ENCODE measurements at places on chromosomes 2 and 18. TPM values are rescaled to one million over a fixed set of nuclear protein-coding genes. Genes with fewer than 3 reads are reported as not detected.

Gene ALPG
- not detected for total RNA-seq

Gene IL36B
- not detected for total RNA-seq

GRCh38 chr2:1978706-1979105, 234.4 kb upstream of the PXDN start:
- DNase-seq = no peak
- no peak overlapping the region for H3K27ac ChIP-seq
- H3K36me3 ChIP-seq = no peaks in the 10 kb centered on the region
- H3K4me1 ChIP-seq = no peaks in the 10 kb centered on the region
- H3K4me3 ChIP-seq = no peak overlapping the region
- H3K27me3 ChIP-seq = no peaks in the 10 kb centered on the region

GRCh38 chr18:9614401-9615279, at the start of gene PPP4R1:
PPP4R1 (minus strand) TSS chr18:9614559; CDS start chr18:9614484, 75 bp downstream.
- no peaks in the 10 kb centered on the region for H3K27me3 ChIP-seq
- peak within 1 kb of the TSS; percentile 99 for H3K27ac ChIP-seq
- peaks cover 16% of the 10 kb centered on the region for H3K4me1 ChIP-seq
- peak within 1 kb of the TSS; percentile 81 for H3K4me3 ChIP-seq

DNA sequence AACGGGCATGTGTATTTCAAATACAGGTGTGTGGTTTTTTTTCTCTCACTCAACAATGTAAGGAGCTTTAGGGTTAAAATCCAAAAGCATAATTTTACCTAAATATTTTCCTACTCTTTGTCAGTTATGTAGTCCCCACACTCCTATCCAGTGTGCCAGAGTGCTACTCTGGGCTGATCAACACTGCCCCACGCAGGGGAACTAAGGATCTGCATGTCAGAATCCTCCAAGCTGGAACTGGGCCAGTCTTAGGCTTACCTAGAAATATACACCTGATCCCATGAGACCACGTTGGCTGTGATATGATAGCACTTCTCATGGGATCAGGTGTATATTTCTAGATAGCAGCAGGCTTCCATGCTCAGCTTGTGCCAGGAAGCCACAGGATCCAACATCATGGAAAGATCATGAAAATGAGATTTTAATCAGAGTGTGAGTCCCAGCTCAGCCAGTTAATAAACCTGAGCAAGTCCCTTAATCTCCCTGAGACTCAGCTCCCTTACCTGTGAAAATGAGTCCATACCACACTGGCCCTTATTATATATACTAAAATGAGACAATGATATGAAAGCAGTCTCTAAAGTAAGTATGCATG, 29.7 kb downstream of the CCDC141 start:
- no peaks in the 10 kb centered on the region for H3K27me3 ChIP-seq
- no peak overlapping the region for H3K4me3 ChIP-seq
- H3K27ac ChIP-seq = no peak overlapping the region
- DNase-seq = no peak
- no peaks in the 10 kb centered on the region for H3K36me3 ChIP-seq

- H3K27me3 ChIP-seq = no peaks in the 10 kb centered on the region
- no peak overlapping the region for H3K27ac ChIP-seq
- H3K4me1 ChIP-seq = peaks cover 5% of the 10 kb centered on the region
- H3K36me3 ChIP-seq = no peaks in the 10 kb centered on the region
- no peak overlapping the region for H3K4me3 ChIP-seq
Measured at GRCh38 chr18:2589345-2590068, 18.1 kb downstream of the NDC80 start.

GRCh38 chr2:25226827-25227226, 58.4 kb upstream of the POMC start:
- H3K4me3 ChIP-seq = no peak overlapping the region
- DNase-seq = no peak
- no peaks in the 10 kb centered on the region for H3K27me3 ChIP-seq
- peaks cover 4% of the 10 kb centered on the region for H3K36me3 ChIP-seq
- H3K4me1 ChIP-seq = peaks cover 10% of the 10 kb centered on the region
- H3K27ac ChIP-seq = no peak overlapping the region

Gene SLC4A3
- total RNA-seq = 1.1 TPM

DNA sequence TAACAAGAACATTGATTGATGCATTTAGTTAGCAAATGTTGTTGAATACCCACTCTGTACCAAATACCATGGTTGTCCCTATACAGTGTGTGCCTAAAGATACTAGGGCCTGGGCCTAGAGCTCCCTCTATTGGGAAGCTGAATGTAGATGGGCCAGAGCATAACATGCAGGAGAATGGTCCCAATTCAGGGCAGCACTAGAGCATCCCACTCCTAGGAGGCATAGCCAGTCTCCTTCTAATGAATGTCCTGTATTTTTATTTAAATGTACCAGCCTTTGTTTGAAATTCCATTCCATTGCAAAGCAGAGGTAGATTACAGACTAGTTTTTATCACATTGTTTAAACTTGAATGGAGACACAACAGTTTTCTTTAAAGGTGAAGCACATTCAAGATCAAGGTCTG, 90.6 kb downstream of the FEZ2 start:
- H3K36me3 ChIP-seq = peaks cover 39% of the 10 kb centered on the region
- H3K27me3 ChIP-seq = no peaks in the 10 kb centered on the region
- H3K4me1 ChIP-seq = peaks cover 2% of the 10 kb centered on the region

DNA sequence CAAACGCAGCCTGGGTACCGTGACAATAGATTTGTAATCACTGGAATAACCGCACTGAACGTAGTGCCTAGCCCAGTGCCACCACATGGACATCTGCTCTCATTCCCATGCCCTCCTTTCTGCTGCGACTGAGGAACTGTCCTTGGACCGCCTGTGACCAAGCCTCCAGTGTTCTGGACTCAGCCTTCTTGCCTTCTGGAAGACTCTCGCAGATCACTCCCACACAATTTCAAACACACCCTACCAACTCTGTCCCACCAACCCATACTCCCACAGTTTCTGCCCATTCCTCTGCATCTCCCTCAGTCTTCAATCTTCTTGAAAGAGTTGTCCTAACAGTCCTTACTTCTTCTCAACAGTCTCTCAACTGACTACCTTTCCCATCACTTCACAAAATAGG, 2.1 kb downstream of the RNF149 start:
- peak overlapping the region; percentile 86 for H3K4me3 ChIP-seq
- H3K36me3 ChIP-seq = no peaks in the 10 kb centered on the region
- H3K27ac ChIP-seq = no peak overlapping the region
- DNase-seq = no peak
- no peaks in the 10 kb centered on the region for H3K27me3 ChIP-seq

GRCh38 chr2:191699341-191699945, 21.5 kb downstream of the NABP1 start:
- no peaks in the 10 kb centered on the region for H3K36me3 ChIP-seq
- H3K27ac ChIP-seq = no peak overlapping the region
- no peak for DNase-seq
- H3K27me3 ChIP-seq = no peaks in the 10 kb centered on the region

GRCh38 chr2:224927646-224928173, 114.6 kb downstream of the DOCK10 start:
- H3K4me3 ChIP-seq = no peak overlapping the region
- peak overlapping the region; percentile 62 for H3K27ac ChIP-seq
- peaks cover 16% of the 10 kb centered on the region for H3K4me1 ChIP-seq
- H3K27me3 ChIP-seq = no peaks in the 10 kb centered on the region

GRCh38 chr18:10971717-10972116, 177.7 kb downstream of the PIEZO2 start:
- H3K4me3 ChIP-seq = no peak overlapping the region
- no peaks in the 10 kb centered on the region for H3K27me3 ChIP-seq
- no peak overlapping the region for H3K27ac ChIP-seq
- DNase-seq = no peak
- H3K4me1 ChIP-seq = peaks cover 1% of the 10 kb centered on the region

- no peak for DNase-seq
- H3K36me3 ChIP-seq = no peaks in the 10 kb centered on the region
- H3K4me1 ChIP-seq = no peaks in the 10 kb centered on the region
- H3K4me3 ChIP-seq = no peak overlapping the region
Measured at GRCh38 chr2:236289766-236290462, 25.7 kb upstream of the ASB18 start.

Gene MEX3C
- total RNA-seq = 42.8 TPM

Gene DYSF
- total RNA-seq = under 0.01 TPM

- DNase-seq = no peak
- H3K27me3 ChIP-seq = no peaks in the 10 kb centered on the region
- no peaks in the 10 kb centered on the region for H3K4me1 ChIP-seq
- no peak overlapping the region for H3K4me3 ChIP-seq
Measured at GRCh38 chr2:81467096-81467495, 1162.5 kb upstream of the LRRTM1 start.

Gene SCN3A
- 1.4 TPM for total RNA-seq

DNA sequence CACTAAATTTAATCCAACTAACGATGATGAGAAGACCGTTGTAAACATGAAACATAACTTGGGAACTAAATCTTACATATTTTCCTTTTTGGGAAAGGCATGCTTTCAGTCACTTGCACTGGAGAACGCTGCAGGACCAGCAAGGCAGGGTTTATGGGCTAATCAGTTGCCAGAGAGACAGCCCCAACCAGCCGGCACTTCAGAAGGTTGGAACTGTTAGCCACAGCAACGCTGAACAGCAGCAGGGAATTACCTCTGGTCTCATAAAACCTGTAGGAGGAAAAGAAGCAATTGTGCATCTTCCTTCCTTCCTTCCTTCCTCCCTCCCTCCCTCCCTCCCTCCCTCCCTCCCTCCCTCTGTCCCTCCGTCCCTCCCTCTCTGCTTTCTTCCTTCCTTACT, 33.9 kb upstream of the SIX2 start:
- no peaks in the 10 kb centered on the region for H3K4me1 ChIP-seq
- no peak for DNase-seq
- no peak overlapping the region for H3K4me3 ChIP-seq
- H3K36me3 ChIP-seq = no peaks in the 10 kb centered on the region
- peaks cover 41% of the 10 kb centered on the region for H3K27me3 ChIP-seq

GRCh38 chr2:109440499-109441156, 173.1 kb downstream of the SEPTIN10 start:
- peaks cover 23% of the 10 kb centered on the region for H3K36me3 ChIP-seq
- H3K4me3 ChIP-seq = no peak overlapping the region
- no peak for DNase-seq
- H3K4me1 ChIP-seq = peaks cover 15% of the 10 kb centered on the region
- H3K27ac ChIP-seq = no peak overlapping the region
- no peaks in the 10 kb centered on the region for H3K27me3 ChIP-seq

GRCh38 chr18:9323750-9324445, 10.7 kb upstream of the TWSG1 start:
- DNase-seq = peak; percentile 89
- H3K36me3 ChIP-seq = peaks cover 1% of the 10 kb centered on the region
- peaks cover 19% of the 10 kb centered on the region for H3K4me1 ChIP-seq
- H3K4me3 ChIP-seq = no peak overlapping the region

GRCh38 chr2:181218401-181218821, 238.0 kb downstream of the UBE2E3 start:
- DNase-seq = no peak
- H3K36me3 ChIP-seq = no peaks in the 10 kb centered on the region
- H3K27me3 ChIP-seq = no peaks in the 10 kb centered on the region
- no peak overlapping the region for H3K4me3 ChIP-seq
- no peak overlapping the region for H3K27ac ChIP-seq

DNA sequence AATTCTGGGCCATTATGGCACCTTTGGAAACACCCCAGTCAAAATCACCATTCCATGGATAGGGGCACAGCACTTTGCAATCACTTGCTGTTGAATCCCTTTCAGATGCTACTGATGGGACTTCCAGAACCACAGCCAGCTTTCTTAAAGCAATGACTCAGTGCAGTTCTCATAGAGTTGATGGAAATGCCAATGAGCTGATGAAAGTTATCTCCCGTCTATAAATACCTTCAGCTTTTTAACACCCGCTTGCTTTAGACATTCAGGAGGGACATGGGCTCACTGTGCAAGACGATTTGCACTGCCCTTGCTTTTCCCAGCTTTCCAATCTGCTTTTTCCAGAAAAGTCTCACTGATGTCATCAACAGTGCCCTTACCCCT, 66.7 kb upstream of the RPL31 start:
- H3K27ac ChIP-seq = no peak overlapping the region
- H3K4me1 ChIP-seq = peaks cover 5% of the 10 kb centered on the region
- H3K4me3 ChIP-seq = no peak overlapping the region
- H3K27me3 ChIP-seq = no peaks in the 10 kb centered on the region
- H3K36me3 ChIP-seq = peaks cover 4% of the 10 kb centered on the region

DNA sequence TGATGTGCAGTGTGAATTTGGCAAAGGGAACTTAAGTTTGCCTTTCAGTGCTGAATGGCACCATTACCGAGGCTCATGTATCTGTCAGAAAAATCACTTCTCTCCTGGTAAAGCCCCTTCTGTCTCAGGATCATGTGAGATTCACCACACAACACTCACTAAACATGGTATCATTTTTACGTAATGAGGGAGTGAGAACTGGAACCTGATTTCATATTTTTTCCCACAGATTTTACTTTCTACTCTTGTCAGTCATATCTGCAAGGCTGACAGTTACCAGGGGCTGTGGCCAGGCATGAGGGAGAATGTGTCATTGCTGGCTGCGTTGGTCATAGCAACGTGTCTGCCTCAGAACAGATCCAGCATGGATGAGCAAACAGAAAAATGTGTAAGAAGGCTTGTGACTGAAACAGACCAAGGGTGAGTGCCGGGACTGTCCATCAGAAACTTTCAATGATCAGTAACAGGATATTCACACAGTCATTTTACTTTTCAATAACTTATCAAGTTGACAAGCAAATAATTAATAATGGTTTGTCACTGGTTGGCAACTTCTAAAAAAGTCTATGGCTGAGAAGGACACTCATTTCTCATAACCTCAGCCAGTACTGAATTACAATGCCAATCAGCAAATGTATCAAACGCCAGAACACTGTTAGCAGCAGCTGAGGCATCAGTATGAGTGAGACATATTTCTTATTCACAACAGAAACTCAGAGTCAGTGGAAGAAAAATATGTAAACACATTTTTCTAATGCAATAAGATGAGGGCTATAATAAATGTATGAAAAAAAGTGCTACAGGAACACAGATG, 100.5 kb downstream of the CDC42EP3 start:
- H3K4me1 ChIP-seq = peaks cover 28% of the 10 kb centered on the region
- no peak overlapping the region for H3K4me3 ChIP-seq
- peak; percentile 93 for DNase-seq

DNA sequence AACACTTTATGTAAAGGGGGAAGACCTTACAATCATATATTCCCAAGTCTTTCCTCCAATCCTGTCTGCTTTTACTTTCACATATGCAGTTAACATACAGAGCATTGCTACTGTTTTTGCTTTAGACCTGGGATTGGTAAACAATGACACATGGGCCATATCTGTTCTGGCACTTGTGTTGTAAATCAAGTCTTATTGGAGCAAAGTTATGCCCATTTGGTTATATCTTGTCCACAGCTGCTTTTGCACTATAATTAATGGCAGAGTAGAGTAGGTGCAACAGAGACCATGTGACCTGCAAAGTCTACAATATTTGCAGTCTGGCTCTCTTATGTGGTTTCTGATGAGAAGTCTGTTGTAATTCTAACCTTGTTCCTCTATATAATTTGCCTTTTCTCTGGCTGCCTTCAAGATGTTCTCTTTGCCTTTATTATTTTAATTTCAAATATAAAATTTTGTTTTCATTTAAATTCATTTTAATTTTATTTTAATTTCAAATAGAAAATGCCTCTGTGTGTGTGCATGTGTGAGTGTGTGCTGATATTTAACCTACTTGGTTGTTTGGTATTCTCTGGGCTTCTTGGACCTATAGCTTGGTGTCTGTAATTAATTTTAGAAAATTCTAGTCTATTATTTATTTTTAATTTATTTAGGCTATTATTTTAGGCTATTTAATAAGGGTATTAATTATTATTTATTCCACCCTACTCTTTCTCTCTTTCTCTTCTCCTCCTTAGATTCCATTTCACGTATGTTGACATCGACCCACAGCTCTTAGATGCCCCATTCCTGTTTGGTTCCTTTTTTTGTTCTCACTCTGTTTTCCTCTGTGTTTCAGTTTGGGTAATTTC, 16.8 kb upstream of the LPIN1 start:
- peaks cover 2% of the 10 kb centered on the region for H3K4me1 ChIP-seq
- H3K27me3 ChIP-seq = peaks cover 44% of the 10 kb centered on the region
- H3K27ac ChIP-seq = no peak overlapping the region
